ENCODE measurements at places on chromosomes 4 and X. TPM values are rescaled to one million over a fixed set of nuclear protein-coding genes. Genes with fewer than 3 reads are reported as not detected.

DNA sequence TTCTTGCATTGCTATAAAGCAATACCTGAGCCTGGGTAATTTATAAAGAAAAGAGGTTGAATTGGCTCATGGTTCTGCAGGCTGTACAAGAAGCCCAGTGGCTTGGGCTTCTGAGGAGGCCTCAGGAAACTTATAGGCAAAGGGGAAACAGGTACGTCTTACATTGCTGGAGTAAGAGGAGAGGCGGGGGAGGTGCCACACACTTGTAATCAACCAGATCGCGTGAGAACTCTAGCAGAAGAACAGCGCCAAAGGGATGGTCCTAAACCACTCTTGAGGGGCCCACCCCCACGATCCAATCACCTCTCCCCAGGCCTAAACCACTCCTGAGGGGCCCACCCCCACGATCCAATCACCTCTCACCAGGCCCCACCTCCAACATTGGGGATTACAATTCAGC, 50.6 kb upstream of the SHOX start:
- no peak overlapping the region for H3K27ac ChIP-seq
- H3K4me3 ChIP-seq: no peak overlapping the region
- H3K4me1 ChIP-seq: no peaks in the 10 kb centered on the region
- H3K27me3 ChIP-seq: no peaks in the 10 kb centered on the region

DNA sequence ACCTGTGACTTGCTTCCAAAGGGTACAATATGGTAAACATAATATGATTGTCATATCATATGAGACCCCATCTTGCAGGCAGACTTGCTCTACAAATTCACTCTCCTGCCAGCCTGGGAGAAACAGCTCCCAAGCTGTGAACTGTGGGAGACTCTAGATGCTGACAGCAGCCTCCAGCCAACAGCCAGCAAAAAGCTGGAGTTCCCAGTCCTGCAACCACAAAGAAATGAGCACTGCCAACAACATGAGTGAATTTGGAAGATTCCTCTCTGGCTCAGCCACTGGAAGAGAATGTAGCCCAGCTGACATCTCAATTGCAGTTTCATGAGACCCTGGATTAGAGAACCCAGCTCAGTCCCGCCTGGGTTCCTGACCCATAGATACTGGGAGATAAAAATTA, 145.4 kb downstream of the QDPR start:
- no peaks in the 10 kb centered on the region for H3K36me3 ChIP-seq
- no peak overlapping the region for H3K27ac ChIP-seq
- no peaks in the 10 kb centered on the region for H3K27me3 ChIP-seq
- no peaks in the 10 kb centered on the region for H3K4me1 ChIP-seq
- no peak overlapping the region for H3K4me3 ChIP-seq

DNA sequence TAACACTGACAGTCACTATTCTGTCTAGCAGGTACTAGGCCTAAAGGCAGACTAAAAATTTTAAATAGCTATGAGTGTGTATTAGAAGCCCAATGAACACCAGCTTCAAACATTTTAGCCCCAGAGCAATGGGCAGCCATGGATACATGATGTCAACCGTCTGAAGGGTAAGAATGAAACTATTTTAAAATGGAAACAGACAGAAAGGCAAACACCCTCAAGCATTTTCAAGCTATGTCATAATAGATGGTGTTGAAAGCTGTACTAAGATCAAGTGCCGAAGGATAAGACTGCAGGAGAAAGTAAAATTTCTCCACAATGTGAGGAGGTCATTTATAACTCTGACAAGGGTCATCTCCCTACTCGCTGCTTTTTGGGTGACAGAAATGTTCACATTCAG, 225.0 kb downstream of the COL25A1 start:
- no peak overlapping the region for H3K27ac ChIP-seq
- no peaks in the 10 kb centered on the region for H3K27me3 ChIP-seq
- no peaks in the 10 kb centered on the region for H3K36me3 ChIP-seq
- no peak for DNase-seq
- H3K4me3 ChIP-seq: no peak overlapping the region

DNA sequence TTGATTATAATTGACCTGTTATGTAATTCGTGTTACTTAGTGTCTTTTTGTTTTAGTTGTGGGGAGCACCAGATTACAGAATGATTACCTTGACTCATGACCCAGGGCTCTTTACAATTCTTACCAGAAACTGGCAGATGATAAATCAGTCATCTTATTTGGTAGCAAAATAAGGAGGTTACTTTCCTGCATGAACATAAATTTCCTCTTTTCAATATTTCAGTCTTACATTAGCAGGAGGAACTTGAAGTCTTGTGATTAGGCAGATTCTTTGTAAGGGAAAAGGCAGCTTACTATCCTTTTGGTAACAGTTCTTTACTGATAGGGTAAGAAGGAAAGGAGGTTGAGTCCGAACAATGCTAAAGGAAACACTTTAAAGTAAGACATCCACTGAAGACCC, 26.0 kb upstream of the SLC25A5 start:
- H3K4me3 ChIP-seq: no peak overlapping the region
- H3K4me1 ChIP-seq: no peaks in the 10 kb centered on the region
- no peak for DNase-seq
- no peaks in the 10 kb centered on the region for H3K27me3 ChIP-seq
- no peaks in the 10 kb centered on the region for H3K36me3 ChIP-seq

DNA sequence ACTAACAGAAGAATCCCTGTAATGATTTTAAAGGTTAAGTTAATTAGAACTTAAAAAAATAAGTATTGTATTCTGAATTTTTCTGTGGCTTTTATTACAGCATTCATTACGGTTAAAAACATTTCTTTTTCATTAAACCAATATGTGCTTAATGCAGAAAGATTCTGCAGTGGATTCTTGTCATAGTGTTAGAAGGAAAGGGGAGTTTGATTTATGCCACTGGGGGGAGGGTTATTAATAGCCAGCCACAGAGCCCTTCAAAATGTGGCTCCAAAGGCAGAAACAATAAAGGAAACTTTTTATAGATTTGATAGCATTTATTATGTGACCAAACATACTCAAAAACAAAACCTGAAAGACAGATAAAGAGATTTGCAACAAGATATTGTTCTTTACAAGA, 9.1 kb downstream of the SMAD1 start:
- H3K4me1 ChIP-seq: peaks cover 5% of the 10 kb centered on the region
- H3K4me3 ChIP-seq: no peak overlapping the region
- H3K27me3 ChIP-seq: no peaks in the 10 kb centered on the region

The DCLK2 gene
- polyA plus RNA-seq: 0.78 TPM

DNA sequence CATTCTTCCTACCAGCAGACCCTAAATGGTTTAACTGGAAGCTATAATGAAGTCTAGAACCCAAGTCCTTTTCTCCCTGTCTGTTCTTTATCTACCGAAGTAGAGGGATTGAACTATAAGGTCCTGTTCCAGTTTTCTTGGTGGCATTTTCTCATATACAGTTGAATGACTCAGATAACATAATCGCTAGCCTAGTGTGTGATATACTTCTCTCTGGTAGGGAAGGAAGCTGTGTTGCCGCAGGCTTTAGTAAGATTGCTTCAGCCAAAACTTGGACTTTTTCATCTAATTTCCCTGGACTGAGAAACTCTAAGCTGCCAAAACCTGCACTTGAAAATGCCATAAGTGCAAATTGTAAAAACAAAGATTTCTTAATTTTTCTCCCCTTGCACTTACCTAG, 123.4 kb downstream of the NWD2 start:
- H3K27ac ChIP-seq: no peak overlapping the region
- DNase-seq: no peak
- H3K27me3 ChIP-seq: no peaks in the 10 kb centered on the region
- no peak overlapping the region for H3K4me3 ChIP-seq
- no peaks in the 10 kb centered on the region for H3K36me3 ChIP-seq
- no peaks in the 10 kb centered on the region for H3K4me1 ChIP-seq

- no peaks in the 10 kb centered on the region for H3K4me1 ChIP-seq
- no peak for DNase-seq
- no peaks in the 10 kb centered on the region for H3K36me3 ChIP-seq
- H3K27me3 ChIP-seq: no peaks in the 10 kb centered on the region
- H3K27ac ChIP-seq: no peak overlapping the region
- H3K4me3 ChIP-seq: no peak overlapping the region
These were observed 112.9 kb downstream of the MBNL3 start for GRCh38 chrX:132375941-132376340.

The STAP1 gene
- 11.1 TPM for polyA plus RNA-seq

DNA sequence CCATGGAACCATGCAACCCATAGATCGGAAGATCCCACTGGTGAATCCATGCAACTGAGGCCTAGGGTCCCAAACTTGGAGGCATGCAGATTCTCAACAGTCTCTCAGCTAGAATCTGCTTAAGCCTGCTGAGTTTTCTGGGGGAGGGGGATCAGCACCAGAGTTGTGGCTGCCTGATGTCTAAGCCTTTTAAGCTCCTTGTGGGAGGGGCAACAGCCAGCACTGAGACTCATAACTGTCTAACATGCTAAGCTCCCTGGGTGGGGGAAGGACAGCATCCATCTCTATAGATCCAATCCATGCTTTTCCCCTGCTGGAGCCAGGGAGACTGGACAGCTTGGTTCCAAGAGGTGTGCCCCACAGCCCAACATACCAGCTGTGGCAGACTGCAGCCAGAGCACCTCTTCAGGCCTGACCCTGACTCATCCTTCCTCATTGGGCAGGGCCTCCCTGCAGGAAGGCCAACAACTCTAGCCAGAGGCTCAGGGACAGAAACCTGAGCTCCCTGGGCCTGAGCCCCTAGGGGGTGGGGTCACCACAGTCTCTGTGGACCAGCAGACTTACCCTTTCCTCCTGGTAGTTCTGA, 300.1 kb upstream of the SLC7A11 start:
- no peak overlapping the region for H3K27ac ChIP-seq
- H3K27me3 ChIP-seq: no peaks in the 10 kb centered on the region
- no peaks in the 10 kb centered on the region for H3K36me3 ChIP-seq
- H3K4me3 ChIP-seq: no peak overlapping the region

The UNC5C gene
- 0.98 TPM for polyA plus RNA-seq

- no peaks in the 10 kb centered on the region for H3K27me3 ChIP-seq
- H3K36me3 ChIP-seq: no peaks in the 10 kb centered on the region
- no peaks in the 10 kb centered on the region for H3K4me1 ChIP-seq
- H3K27ac ChIP-seq: no peak overlapping the region
- H3K4me3 ChIP-seq: no peak overlapping the region
These were observed 7.2 kb downstream of the STK26 start for GRCh38 chrX:132030264-132030663.

DNA sequence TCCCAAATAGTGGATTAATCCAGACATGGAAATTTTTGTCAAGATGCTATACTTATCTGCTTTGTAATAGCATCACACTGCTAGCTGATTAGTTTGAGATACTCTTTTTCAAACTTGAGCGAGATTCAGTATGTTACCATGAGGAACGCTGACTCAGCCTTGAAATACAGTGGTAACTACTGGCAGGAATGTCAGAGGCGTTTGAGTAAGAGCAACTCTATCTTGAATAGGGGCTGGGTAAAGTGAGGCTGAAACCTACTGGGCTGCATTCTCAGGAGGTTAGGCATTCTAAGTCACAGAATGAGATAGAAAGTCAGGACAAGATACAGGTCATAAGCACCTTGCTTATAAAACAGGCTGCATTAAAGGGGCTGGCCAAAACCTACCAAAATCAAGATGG, 2519.6 kb downstream of the ARAP2 start:
- H3K36me3 ChIP-seq: no peaks in the 10 kb centered on the region
- no peaks in the 10 kb centered on the region for H3K4me1 ChIP-seq
- no peak overlapping the region for H3K27ac ChIP-seq
- no peak for DNase-seq

The NSG1 gene
- polyA plus RNA-seq: 7.6 TPM

DNA sequence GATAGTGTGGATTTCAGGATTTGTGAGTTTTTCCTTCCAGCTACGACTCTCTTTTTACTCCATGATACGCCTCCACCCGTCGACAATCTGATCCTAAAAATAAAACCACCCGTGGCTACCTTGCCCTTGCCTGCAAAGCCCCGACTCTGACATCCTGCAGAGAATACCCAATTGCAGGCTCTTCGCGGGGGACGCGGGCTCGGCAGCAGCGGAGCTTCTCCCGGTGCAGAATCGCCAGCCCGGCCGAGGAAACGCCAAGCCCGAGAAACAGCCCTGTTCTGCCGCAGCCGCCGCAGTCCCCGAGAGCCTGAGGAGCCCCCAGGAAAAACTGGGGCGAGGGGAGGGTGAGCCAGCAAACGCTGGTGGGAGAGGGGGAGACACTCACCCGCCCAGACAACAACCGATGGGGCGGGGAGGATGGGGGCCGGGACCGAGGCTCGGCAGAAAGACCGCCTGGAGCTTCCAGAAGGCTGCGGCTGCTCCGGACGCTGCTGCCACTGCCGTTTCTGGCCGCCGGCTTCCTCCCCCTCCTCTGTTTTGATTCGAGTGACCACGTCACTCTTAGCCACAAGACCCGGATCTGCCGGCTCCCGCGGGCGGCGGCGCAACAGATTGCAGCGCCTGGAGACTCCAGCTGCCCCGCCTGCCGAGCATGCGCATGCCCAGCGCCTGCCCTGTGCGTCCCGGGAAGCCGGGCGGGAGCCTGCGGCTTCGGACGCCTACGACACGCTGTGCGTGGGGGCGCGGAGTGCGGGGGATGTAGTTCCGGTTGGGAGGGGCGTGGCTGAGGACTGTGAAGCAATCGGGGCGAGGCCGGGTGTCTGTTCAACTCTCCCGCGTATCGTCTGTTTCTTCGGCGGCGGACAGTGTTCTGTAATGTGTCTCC, at the start of gene SMIM14:
Gene SMIM14 (minus strand): TSS at position 512 of the 886 bp plus-strand sequence. CDS start 33,720 bp downstream, outside the sequence.
- peaks cover 6% of the 10 kb centered on the region for H3K4me1 ChIP-seq
- H3K36me3 ChIP-seq: no peaks in the 10 kb centered on the region
- peak within 1 kb of the TSS; percentile 86 for H3K4me3 ChIP-seq
- H3K27me3 ChIP-seq: no peaks in the 10 kb centered on the region

The AMMECR1 gene
- 5.1 TPM for polyA plus RNA-seq

- DNase-seq: no peak
- no peak overlapping the region for H3K4me3 ChIP-seq
- no peaks in the 10 kb centered on the region for H3K27me3 ChIP-seq
- no peaks in the 10 kb centered on the region for H3K36me3 ChIP-seq
- no peak overlapping the region for H3K27ac ChIP-seq
These were observed 4.5 kb upstream of the GRSF1 start for GRCh38 chr4:70844180-70844579.

DNA sequence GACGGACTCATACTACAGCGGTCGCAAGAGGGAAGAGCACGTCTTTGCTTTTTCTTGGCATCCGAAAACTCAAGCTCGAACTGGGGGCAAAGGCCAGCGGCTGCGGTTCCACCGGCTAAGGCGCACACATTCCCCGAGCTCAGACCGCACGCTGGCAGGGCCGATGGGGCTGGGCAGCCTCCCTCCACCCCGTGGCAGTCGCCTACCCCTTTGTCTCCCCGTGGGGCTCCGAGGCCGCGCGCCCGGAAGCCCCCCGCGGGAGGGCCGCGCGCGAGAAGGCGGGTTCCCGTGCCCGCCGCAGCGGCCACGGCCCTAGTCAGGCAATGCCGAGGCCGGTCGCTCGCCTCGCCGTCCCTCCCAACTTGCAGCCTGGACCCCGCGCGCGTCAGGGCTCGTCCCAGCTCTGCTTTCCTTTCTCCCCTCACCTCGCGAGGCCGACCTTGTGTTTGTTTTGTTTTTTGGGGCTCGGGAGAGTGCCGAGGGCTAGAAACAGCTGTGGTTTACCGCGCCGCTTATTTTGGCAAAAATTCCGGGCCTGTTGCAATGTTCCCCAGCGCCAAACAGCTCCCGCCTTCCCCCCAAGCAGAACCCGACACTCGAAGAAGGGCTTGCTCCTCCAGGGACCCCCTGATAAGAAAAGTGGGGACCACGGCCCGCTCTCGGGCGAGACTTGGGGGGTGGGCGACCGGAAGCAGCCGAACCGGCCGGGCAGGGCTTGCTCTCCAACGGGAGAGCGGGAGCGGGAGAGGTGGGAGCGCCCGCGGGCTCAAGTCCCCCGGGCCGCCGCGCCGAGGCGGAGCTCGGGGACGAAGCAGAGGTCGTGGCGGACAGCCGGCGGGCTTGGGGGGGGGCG, 561 bp upstream of the N4BP2 start:
- H3K4me3 ChIP-seq: peak overlapping the region; percentile 95
- H3K36me3 ChIP-seq: peaks cover 5% of the 10 kb centered on the region
- peak overlapping the region; percentile 98 for H3K27ac ChIP-seq
- H3K27me3 ChIP-seq: no peaks in the 10 kb centered on the region
- H3K4me1 ChIP-seq: peaks cover 23% of the 10 kb centered on the region
- no peak for DNase-seq
